Activated T-helper 1 cell treated with anti-CD3 and anti-CD28 coated beads, Interleukin-2, amount 50 U/mL, for 16 hours (primary cell): ENCODE measurements at places on chromosomes 4 and X.

DNA sequence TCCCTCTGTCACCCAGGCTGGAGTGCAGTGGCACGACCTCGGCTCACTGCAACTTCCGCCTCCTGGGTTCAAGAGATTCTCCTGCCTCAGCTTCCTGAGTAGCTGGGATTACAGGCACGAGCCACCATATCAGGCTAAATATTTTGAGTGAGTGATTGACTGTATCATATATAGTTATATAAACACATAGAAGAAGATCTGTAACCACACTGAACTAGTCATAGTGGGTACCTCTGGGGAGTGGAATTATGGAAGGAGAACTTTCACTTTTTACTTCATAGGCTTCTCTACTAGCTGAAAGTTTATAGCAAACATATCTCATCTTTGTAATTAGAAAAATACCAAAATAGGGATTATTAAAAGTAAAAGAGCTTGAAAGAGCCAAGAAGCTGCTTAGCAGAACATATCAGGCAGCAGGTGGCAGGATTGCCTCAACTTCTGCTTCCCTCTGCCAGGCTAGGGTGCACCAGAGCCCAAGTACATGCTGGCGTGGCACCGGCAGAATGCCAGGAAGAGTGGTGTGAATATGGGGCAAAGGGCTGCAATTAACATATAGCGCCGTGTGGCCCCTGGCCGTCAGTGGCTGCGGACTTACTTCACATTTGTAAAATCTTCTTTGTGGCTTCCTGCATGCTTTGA, 39.5 kb upstream of the CD40LG start:
- peak; percentile 23 for DNase-seq

- DNase-seq: no peak
These were observed 1.3 kb downstream of the NAF1 start for GRCh38 chr4:163165217-163166017.

DNA sequence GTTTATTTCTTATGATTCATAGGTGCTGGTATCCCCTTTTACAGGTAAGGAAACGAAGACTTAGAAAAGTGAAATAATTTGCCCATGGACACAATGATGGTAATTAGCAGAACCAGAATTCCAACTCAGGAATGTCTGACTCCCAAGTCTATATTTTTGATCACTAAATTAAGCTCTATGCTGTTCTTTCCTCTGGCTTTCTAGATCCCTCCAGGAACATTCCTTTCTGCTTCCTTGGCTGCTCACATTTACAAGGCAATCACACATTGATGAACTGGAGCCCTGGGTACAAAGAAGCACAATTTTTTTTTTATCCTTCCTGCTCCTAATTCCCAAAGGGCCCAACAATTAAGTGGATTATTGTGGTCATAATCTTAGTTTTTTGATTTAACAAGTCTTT, 7.0 kb upstream of the CDKN2AIP start:
- no peak for DNase-seq

DNA sequence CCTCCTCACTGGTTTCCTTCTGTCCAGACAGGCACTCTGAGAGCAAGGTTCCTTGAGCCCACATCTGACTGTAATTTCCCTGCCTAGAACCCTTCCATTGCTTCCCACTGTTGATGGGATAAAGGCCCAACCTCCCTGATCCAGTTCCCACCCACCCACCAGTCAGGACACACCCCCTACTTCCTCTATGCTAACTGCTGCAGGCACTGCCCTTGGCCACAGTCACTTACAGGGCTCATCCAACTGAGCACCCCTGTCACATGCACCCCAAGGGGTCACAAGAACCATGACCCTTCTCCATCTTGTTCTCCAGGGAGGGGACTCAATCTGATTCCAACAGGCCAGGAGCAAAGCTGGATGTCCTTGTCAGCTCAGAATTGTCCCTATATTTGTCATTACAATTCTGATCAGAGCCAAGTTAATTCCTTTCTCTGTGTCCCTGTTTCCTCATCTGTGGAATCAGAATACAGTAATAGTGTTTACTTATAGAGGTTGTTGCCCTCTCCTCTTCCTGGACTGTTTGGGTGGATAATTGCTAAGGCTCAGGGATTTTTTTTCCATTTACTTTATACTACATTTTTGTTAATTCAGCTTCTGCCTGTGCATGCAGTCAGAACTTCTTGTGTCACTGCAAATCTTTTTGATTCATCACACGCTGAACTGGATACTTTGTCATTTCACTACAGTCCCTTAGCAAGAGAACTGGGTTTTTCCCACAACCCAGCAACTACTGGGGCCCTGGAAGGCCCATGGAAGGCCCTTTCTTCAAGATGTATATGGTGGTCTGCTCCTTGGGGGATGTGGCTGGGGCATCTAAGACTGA, 105.6 kb upstream of the MAMLD1 start:
- no peak for DNase-seq

GRCh38 chrX:132165651-132166050, 37.8 kb upstream of the FRMD7 start:
- DNase-seq: no peak

- DNase-seq: no peak
These were observed 7.9 kb downstream of the SPARCL1 start for GRCh38 chr4:87521319-87521718.

DNA sequence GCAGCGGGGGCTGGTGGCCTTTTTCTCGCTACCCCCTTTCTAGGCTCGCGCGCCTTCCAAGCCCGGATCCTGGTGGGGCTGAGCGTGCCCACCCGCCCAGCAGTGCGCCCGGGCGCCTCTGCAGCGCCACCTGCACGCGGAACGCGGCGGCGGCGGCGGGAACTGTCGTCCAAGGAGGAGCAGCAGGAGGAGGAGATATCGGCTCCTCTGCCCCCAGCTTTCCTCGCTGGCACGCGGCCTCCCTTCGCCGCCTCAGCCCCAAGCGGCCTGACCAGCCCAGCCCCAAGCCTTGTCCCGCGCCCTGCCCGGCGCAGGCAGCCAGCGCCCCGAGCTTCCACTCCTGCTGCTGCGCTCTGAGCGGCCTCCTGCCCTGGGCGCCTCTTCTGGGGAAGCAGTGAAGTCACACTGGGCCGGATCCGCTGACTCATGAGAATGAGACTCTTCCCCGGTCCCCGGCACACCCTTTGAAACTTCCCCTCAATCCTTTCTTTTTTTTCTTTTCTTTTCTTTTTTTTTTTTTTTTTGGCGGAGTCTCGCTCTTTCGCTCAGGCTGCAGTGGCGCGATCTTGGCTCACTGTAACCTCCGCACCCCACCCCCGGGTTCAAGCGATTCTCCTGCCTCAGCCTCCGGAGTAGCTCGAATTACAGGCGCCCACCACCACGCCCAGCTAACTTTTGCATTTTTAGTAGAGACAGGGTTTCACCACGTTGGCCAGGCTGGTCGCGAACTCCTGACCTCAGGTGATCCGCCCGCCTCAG, 10.6 kb upstream of the ELF4 start:
- peak; percentile 17 for DNase-seq

DNA sequence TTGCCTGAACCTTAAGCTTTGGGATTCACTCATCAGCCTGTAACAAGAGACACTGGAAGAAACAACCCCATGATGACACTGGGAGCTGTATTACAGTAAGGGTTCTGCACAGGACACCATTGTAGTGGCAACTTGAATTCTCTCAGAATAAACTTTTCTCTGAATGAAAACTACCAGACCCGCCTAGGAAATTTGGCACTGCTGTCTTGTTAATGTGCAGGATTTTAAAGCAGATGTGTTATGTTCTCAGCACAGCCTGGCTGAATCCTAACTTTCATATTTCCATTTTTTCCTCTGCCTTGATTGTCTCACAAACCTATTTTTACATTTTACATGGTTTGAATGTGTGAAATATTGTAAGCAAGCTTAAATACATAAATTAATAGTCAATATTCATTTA, 253.6 kb downstream of the UNC5C start:
- no peak for DNase-seq

GRCh38 chr4:84956014-84956413, 10.5 kb downstream of the WDFY3 start:
- no peak for DNase-seq

GRCh38 chr4:972651-973424, 531 bp downstream of the DGKQ start:
- DNase-seq: peak; percentile 55

DNA sequence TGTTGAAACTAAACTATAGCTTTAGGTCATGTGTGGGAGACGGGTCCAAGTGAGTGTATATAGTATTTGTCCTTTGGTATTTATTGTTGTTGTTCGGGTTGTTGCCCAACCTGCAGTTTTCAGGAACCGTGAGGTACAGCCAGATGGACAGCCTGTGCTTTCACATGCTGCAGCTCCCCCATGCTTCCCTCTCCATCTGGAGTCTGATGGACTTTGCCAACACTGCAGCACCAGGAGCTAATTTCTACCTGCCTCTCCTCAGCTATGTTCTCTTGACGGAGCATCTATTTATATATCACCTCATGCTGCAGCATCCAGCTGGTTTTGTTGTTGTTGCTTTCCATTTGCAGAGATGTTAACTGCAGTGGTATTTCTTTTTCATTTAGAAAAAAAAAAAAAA, 80.1 kb downstream of the TLL1 start:
- DNase-seq: no peak

- DNase-seq: no peak
These were observed 80.1 kb downstream of the RCHY1 start for GRCh38 chr4:75434105-75434504.

DNA sequence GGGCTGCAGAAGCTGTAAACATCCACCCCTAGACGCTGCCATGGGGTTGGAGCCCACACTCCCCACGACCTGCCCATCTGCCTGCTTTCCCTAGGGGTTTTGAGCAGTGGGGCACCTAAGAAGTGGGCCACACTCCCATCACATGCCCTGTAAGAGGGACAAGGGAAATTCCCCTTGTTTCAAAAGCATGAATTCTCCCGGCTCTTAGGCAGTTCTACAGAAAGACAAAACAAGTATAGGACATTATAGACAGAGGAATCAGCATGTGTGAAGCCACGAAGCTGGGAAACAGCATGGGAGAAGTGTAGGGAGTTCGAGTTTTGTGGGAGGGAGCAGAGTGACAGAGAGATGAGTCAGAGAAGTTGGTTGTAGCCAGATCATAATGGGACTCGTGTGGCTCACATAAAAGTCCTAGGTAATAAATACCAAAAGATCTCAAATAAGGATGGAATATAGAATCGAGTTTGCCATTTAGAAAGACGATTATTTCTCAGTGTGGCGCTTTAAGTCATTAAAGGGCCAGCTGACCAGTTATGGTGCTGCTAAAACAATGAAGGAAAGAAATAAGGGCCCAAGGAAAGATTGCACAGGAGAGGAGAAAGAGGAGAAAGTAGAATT, 23.9 kb downstream of the APOO start:
- no peak for DNase-seq

- DNase-seq: no peak
These were observed 140.2 kb downstream of the STIM2 start for GRCh38 chr4:27000820-27001219.

- no peak for DNase-seq
These were observed 205.0 kb downstream of the PABPC4L start for GRCh38 chr4:133996431-133997121.

- no peak for DNase-seq
These were observed 64.9 kb upstream of the NPY2R start for GRCh38 chr4:155143512-155143911.

- no peak for DNase-seq
These were observed 392.5 kb downstream of the BCOR start for GRCh38 chrX:39705290-39705689.

DNA sequence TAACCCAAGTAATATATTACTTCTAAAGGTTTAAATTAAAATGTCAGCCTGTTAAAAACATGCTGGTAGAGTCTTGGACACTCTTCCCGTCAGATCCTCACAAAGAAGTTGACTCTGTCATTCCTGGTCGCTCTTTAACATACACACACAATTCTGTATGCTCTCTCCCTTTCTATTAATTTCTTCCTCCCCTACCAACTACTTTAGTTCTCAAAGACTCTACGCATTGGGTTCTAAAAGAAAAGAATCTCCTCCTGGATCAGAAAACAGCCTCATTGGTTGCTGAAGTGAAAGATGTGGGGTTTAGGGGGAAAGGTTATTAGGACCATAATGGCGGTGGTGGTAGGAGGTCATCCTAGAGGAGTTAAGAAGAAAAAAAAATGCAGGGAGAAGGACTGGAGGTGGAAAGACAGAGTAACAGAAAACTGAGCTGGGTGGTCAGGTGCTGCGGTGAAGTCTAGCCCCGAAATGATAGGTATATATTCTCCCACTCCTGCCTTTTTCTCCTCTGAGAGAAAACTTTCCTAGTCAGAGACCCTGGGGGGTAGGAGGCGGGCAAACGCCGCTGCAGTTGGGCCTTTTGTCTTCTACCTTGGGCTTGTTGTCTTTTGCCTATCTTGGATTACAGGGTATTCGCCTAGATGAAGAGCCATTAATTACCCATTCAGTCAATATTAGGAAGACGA, 5.2 kb upstream of the PITX2 start:
- no peak for DNase-seq

DNA sequence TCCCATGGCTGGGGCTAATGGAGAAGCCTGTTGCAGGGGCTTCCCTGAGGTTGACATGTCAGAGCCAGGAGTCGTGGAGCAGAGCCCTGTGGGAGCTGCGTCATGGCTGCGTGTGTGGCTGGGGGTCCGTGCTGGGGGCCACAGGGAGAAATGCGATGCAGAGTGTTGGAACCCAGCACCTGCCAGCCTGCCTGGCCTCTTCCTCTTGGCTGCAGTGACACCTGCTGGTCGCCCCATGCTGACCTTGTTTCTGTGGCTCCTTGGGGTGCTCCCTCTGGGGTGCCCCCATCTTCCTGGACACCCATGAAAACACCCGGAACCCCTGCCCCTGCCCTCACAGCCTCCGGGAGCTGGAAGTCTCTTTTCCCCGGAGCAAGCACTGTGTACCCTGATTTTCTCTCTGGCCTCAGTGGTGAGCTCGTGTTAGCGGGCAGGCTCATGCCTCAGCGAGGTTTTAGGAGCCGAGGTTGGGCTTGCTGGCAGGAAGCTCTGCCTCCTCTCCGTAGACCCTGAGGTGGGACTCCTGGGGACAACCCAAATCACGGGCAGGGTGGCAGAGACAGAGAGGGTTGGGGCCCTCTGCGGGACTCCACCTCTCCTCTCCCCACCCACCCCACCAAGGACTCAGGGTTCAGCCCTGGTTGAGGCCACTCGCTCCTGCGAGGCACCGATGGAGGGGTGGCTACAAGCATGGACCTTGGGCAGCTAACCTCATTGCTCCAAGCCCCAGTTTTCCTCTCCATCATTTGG, 103.7 kb downstream of the SORCS2 start:
- DNase-seq: no peak

DNA sequence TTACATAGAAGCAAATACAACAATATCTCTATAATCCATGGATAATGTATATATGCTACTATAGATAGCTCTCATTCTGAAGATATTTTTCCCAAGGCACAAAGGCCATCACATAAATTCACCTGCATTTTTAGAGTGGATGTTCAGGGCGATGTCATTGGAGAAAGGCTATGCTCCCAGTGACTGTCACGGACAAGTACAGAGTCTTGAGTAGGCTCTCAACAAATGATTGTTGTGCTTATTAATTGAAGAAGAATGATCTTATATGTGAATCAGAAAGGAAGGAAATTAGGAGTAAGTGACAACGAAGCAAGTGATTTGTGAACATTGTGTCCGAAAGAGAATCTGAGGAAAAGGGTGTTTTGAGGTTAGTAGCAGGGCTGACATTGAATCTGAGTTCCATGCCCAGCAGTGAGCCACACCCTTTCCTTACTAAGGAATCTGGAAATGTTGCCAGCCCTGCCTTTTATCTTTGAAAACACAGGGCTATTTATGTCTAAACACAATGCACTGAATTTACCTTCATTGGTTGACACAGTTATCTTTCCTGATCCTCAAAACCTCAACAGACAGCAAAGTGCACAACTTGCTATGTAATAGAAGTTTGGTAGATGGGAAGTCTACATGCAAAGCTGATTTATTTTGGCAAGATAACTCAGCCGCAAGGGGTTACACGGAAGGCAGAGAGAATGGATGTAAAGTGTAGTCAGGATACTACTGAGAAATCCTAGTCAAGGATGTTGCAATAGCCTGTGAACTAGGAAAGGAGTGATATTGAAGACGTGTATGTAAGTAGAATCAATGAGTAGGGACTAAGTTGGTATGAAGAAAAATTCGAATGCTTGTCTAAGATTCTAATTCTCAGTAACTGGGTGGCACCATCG, 50.4 kb downstream of the SORBS2 start:
- no peak for DNase-seq
